ENCODE measurements at places on chromosomes 7 and 10. TPM values are rescaled to one million over a fixed set of nuclear protein-coding genes. Genes with fewer than 3 reads are reported as not detected.

Gene PRPS1L1
- not detected for polyA plus RNA-seq

Gene PLCE1
- polyA plus RNA-seq: 43.0 TPM

Gene RAB19
- polyA plus RNA-seq: 2.9 TPM

Gene SMO
- polyA plus RNA-seq: 111 TPM

Gene C10orf105
- polyA plus RNA-seq: 0.18 TPM

DNA sequence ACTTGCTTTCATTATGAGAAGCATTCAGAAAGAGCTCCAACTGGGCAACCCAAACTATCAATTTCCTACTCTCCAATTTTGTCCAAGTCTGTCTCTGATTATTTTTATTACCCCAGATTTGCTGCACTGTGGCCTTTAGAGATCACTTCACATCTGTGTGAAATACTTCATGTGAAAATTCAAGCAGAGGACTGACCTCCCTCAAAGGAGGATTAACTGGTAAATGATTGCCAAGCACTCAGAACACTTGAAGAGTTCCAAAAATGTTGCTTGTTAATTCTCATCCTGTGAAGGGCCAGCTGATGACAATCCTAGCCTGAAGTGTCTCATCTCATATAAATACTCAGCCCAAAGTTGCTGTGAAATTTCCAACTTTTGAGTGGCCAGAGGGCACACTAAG, 182.8 kb upstream of the DGKB start:
- no peak for DNase-seq

- DNase-seq: no peak
Measured at GRCh38 chr7:142876236-142876960, 9.1 kb downstream of the TRPV6 start.

DNA sequence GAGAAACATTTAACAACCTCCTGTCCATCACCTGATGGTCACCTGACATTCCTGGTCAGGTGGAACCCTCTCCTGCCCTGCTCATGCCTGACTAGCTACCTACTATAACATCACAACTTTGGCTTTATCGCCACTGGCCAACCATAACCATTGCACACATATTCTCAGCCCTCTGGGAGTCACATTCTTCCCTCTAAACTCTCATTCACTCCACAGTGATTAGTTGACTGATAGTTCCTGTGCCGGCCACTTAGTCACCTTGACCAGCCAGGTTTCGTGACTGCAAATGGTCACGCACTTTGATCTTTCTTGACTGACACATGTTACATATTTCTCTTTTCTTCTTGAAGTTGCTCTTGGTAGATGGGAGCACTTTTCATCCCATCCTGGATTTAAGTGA, 50.1 kb downstream of the GNAI1 start:
- no peak for DNase-seq

DNA sequence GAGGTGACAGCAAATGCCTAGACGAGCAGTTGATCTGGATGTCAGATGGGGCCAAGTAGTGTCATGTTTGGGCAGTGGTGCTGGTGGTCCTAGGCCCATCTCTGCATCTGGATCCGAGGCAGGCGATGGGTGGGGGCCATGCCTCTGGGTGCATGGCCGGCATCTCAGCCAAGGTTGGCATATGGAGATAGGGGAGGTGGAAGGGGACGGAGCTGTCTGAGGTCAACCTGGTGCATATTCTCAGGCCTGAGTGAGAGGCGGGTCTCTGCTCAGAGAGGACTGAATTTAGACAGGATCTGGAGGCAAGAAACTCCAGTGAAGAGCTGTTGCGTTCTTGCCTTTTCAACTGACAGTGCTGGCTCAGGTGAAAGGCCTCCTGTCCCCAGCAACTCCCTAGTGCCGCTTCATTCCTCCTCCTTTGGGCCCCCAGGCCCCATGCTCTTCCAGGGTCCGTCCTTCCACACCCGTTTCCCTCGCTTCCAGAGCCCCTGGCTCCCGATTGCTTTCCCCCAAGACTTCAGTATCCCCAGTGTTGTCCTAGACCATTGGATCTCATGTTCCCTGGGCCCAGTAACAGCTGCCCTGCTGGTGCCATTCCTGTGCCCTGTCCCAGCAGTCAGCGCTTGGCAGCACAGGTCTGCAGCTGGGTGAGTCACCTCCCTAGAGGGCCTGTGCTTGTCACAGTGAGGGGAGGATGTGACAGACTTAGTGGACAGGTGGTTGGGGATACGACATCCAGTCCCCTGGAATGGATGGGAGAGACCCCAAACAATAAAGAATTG, 32.6 kb downstream of the GBX1 start:
- DNase-seq: no peak

- DNase-seq: no peak
Measured at GRCh38 chr10:24569330-24569796, 154.3 kb downstream of the ARHGAP21 start.

- no peak for DNase-seq
Measured at GRCh38 chr7:98157761-98158160, 51.1 kb downstream of the LMTK2 start.

- DNase-seq: no peak
Measured at GRCh38 chr7:152451356-152451755, 15.6 kb upstream of the KMT2C start.

DNA sequence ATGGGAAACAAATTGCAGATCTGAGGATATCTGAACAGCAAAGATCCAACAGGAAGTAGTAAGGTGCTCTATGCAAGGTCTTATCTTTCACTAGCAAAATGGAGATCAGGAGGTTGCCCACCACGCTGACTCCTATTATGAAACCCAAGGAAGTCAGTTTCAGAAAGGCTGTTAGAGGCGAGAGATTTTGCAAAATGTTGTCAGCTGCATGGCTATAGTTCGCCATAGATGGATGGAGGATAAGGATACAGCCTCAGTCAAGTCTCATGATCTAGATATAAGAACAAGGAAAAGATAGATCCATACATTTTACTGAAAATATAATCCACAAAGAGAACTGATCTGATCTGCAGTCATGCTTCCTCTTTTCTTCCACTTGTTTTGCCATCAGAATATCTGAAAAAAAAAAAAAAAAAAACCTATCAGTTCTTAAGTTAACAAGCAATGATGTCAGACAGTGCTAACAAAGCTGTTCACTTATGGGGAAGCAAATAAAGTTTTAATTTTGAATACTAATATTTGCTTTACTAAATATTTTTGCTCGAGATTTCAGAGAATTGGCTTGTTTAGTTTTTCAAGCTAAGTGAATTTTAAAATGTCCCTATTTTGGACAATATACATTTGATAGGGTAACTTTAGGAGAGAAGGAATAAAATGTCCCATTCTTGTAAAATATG, 2.0 kb downstream of the GPR85 start:
- DNase-seq: no peak

GRCh38 chr10:12642036-12642435, 292.7 kb downstream of the CAMK1D start:
- no peak for DNase-seq

DNA sequence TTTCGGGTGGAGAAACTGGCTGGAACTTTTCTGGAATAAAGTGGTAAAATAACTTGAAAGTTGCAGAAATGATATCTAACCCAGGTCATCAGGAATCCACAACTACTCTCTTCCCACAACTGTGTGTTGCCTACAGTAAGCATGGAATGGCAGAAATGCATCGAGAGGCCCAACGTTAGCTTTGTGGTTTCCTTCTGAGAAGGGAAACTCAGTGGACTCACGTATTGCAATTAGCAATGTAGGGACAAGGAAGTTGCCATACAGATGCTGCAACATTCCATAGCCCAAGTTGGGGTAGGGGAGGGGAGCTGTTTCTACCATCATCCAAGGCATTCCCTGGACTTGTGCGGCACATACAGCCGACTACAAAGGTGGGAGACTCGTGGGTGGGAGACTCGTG, 1.9 kb downstream of the PON1 start:
- DNase-seq: no peak

DNA sequence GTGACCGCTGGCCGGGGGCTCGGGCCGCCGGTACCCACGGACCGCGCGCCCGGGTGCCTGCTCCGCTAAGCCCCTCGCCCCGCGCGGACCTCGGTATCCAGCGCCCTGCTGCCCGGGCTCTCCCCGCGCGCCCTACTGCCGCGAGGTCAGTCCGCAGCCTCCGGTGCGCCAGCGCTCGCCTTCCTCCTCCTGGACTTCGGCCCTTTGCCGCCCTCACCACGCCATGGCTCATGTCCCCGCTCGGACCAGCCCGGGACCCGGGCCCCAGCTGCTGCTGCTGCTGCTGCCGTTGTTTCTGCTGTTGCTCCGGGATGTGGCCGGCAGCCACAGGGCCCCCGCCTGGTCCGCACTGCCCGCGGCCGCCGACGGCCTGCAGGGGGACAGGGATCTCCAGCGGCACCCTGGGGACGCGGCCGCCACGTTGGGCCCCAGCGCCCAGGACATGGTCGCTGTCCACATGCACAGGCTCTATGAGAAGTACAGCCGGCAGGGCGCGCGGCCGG, 483 bp downstream of the GDF10 start:
- DNase-seq: no peak

DNA sequence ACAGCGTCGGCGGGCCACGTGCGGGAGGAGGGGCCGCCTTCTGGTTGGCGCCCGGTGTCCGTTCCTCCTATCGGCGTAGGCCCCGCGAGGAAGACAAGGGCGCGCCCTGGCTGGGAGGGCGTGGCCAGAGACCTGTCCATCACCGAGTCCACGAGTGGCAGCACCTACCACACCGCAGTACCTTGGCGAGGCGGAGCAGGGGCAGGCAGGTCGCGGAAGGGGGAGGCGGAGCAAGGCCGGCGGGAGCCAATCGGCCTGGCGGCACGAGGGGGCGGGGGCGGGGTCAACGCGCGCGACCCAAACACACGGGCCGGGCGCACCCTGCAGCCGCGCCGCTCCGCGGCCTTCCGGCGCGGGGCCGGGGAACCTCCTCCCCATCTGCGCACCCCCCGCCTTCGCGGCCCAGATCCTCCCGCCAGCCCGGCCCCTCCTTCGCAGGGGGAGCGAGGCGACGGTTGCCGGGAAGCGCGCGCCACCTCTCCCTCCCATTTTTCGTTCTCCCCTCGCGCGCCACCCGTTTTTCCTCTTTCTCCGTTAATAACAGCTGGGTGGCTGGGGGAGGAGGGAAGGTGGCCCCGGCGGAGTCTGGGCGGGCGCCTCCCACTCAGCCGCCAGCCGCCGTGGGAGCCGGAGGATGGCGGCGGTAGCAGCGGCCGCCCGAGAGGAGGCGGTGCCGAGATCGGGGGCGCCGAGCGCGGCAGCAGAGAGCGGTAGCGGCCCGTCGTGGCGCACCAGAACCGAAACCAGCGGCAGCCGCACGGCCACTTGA, at the start of gene ZNRF2:
TSS of gene ZNRF2 (plus strand) at position 300 of the 769 bp plus-strand sequence. CDS start 761 bp downstream, outside the sequence.
- peak; percentile 95 for DNase-seq

DNA sequence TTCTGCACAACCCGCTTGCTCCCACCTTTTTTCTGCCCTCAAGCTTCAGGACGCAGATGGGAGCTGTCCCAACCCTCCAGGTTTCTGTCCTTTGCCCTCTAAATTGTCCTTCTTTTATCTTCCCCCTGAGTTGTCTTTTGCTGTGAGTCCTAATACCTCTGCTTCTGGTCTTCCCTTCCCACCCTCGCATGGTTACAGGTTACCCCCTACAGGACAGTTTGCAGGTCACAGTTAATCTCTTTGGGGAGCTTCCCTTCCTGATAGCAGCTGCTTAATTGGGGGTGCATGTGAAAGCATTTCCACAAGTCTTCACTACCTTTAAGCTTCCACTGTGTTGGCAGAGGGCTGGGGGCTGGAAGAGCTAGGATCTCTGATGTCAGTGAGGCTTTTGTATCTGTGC, 121.5 kb upstream of the CXCL12 start:
- no peak for DNase-seq

GRCh38 chr10:94149702-94150101, 156.0 kb downstream of the PLCE1 start:
- DNase-seq: no peak

DNA sequence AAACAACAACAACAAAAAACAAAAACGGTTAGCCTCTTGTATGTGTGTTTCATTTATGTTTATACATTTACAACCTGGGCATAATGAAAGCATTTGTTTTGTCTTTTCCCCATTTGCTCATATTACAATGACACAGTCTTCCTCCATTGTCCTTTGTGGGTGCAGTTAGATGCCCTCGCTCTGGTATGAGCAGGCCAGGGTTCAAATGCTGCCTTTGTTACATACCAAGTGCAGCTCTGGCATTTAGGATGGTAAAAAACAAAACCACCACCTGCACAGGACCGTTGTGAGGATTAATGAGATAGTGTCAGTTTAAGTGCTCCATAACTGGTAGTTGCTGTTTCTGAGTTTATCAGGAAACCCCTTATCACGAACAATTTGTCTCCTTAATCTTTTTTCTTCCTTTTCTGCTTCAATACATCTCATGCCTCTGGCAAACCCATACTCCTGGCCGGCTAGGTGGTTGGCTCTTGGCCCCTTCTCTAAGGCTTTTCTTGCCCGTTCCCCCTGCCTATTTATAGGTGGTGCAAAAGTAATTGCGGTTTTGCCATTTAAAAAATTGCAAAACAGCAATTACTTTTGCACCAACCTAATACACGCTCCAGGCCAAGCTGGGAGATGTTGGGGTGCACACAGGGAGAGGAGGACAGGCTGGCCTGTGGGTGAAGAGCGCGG, 18.6 kb upstream of the TMEM225B start:
- no peak for DNase-seq

GRCh38 chr7:64885520-64886240, 17.4 kb upstream of the ZNF273 start:
- no peak for DNase-seq
